H1 (cell line): ENCODE measurements at places on chromosomes 11 and 22.

- no peak for DNase-seq
Observed at GRCh38 chr11:112885744-112886433, 75.3 kb upstream of the NCAM1 start.

DNA sequence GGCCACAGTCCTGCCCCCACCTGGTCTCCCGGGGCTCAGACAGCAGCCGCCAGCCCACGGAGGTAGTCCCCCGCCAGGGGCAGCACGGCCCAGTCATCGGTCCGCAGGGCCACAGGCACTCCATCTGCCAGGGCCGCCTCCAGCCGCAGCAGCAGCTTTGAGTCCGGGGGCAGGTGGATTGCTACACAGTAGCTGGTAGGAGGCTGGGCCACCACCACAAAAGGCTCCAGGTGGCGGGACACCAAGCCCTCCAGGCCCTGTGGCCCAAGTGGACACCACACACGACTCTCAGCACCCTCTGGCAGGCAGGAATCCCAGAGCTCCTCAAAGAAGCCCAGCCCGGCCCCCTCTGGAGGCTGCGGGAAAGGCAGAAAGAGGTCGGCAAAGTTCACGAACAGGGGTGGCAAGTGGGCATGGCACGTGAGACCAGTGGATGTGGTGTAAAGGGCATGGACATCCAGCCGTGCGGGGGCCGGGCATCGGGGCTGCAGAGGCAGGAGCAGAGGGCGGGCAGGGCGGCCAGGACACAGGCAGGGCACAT is 2.9 kb downstream of the AP5B1 start:
- DNase-seq: no peak

DNA sequence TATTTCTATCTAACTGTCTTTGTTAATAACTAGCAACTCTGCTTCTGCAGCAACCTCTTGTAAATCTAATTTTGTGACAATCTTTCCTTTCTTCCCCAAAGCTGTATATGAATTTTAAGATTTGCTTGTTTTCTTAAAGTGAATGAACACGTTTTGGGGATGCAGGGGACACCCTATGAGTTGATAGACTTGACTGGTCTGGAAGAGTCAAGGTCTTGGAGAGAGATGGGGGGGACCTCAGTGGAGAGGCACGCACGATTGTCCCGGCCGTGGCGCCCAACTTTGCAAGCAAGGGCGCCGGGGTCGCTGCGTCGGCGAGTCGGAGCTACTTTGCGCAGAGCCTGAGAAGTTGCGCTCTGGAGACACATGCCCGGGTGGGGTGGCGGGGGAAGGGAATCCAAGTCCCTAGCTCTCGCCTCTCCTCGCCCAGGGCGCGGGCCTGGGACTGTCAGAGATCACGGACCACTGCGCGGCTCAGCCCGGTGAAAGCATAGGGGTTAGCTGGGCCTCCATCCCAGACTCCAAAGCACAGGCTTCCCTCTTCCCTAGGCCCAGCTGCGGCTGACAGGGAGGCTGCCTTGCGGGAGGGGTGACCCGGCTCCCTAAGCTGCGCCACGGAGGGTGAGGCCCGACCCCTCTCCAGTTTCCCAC is 854 bp downstream of the ABCC8 start:
- no peak for DNase-seq

DNA sequence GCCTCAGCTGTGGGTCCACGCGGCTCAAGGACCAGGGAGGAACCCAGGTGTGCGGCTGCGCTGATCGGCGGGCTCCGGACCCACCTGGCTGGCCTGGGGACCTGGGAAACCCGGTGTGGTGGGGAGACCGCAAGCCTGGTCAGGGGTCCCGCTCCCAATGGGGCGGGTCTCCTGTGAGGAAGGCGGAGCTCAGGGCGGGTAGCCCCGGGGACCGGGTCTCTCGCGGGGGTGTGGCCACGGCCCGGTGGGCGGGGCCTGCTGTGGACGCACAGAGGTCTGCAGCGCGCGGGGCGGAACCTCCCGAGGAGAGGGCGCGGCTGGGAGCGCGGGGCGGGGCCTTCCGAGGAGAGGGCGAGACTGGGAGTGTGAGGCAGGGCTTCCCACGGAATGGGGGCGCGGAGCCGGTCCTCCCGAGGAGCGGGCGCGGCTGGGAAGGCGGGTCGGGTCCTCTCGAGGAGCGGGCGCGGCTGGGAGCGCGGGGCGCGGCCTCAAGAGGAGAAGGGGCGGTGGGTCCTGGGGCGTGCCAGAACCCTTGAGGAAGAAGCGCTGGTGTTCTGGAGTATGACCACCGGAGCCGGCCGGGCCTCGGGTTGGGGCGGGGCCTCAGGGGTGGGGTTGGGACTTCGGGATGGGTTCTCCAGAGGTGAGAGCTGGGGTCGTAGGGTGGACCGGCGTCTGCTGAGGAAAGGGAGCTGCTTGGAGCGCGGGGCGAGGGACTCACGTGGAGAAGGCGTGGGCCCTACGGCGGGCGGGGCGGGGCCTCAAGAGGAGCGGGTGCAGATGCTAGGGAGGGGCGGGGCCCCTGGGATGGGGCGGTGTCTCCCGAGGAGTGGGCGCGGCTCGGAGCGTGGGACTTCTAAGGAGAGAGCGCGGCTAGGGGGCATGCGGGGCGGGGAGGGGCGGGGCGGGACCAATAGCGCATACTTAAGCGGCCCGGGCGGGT is 20.8 kb downstream of the DGCR6L start:
- peak; percentile 46 for DNase-seq

GRCh38 chr11:64088162-64089026 is 52.7 kb downstream of the FLRT1 start:
- DNase-seq: peak; percentile 38

DNA sequence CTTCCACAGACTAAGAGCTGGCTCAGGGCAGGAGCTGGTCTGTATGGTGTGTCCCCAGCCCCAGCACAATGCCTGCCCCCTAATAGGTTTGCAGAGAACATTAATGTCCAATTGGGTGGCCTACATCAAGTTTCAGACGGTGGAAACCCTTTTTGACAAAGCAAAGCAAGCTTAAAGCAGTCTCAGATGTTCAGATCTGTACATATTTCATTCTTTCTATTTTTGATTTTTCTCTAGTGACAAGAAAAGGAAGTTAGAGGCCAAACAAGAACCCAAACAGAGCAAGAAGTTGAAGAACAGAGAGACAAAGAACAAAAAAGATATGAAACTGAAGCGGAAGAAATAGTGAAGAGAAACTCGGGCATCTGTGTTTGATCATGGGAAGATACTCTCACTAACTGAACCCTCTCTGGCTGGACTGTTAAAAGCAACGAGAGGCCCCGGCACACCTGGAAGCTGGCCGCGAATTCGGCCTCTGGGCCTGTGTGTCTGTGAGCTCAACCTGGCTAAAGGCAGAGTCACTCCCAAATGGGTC is 40.5 kb downstream of the NAT10 start:
- no peak for DNase-seq

- peak; percentile 87 for DNase-seq
Observed at GRCh38 chr11:116687458-116688201, 85.2 kb downstream of the BUD13 start.

- no peak for DNase-seq
Observed at GRCh38 chr22:49099496-49100124, 728.1 kb downstream of the BRD1 start.

DNA sequence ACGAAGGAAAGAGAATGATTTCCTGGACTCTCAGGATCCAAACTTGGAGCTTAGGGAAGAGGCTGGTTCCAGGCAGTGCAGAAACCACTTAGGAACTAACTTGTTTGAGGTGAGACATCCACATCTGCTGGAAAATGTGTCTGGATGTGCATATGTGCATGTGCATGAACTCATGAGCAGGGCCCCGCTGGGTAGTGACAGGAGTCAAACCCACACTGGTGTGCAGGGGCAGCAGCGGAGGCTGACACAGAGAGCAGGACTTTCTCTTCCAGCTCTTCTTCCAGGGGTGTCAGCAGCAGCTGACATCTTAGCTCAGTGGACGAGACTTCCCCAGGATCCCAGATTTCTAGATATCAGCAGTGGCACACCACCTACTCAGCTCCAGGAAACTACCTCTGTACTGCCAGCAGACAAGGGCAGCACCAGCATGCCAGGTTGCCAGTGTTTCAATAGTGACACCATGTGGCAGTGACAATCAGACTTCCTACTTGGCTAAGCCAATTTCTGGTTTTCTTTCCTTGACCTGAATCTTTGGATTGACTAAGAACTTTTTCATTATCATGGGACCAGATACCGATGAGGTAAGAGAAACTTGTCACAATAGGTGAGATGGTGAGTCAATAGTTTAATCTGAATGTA is 227.5 kb upstream of the ZC3H12C start:
- no peak for DNase-seq

DNA sequence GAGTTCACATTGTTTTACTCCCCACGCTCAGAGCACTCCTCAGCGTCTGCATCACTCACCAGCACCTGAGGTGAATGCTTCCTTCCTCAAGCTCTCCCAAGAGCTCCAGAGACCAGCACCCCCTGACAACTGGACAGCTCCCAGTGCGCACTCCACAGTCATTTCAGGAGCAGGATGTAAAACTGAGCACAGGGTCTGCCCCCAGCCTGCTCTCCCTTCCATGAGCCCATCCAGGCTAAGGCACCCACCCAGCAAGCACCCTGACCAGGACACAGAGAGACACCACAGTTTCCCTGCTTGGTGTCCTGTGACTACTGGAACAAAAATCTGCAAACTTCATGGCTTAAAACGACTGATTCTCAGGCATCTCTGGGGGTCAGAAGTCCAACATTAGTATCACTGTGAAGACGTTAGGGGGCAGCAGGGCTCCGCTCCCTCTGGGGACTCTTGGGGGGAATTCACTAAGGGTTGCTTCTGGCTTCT is 3.3 kb downstream of the SCGB1D2 start:
- DNase-seq: no peak

- no peak for DNase-seq
Observed at GRCh38 chr22:30182350-30182745, 64.2 kb downstream of the LIF start.

- DNase-seq: no peak
Observed at GRCh38 chr11:74493791-74494630, 487 bp upstream of the LIPT2 start.

DNA sequence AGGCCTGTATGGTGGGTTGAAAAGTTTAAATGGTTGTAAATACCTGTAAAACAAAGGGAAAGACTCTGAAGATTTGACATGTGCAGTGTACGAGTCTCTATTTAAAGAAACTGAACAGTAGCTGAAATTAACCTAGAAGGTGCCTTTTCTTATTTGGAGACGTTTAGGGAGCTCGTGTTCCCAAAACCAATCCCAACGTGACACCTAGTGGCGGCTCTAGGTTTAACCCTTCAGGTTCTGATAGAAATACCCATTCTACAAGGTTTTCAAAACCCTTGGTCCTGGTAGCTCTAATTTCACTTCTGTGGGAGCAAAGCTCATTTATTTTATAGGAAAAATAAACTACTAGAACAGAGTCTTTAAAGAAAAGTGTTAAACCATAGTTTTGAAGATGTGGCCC is 258.3 kb downstream of the LRRC4C start:
- DNase-seq: peak; percentile 29
